ENCODE measurements at places on chromosomes 1 and 21. TPM values are rescaled to one million over a fixed set of nuclear protein-coding genes. Genes with fewer than 3 reads are reported as not detected.

The CR1 gene
- 0.26 TPM for total RNA-seq

The CCDC27 gene
- total RNA-seq: not detected

The ARV1 gene
- total RNA-seq: 4.3 TPM

The CFHR2 gene
- not detected for total RNA-seq

The TMPRSS2 gene
- total RNA-seq: not detected

The XCL2 gene
- total RNA-seq: not detected

The ATP1A2 gene
- total RNA-seq: not detected

The OR2L13 gene
- total RNA-seq: not detected

The HES2 gene
- total RNA-seq: 0.59 TPM

The OR2AK2 gene
- not detected for total RNA-seq

The ANGPTL3 gene
- not detected for total RNA-seq

The CD1E gene
- not detected for total RNA-seq

The SPRR1A gene
- total RNA-seq: not detected

The NSL1 gene
- 69.0 TPM for total RNA-seq

The NPPA gene
- not detected for total RNA-seq

The CASQ2 gene
- not detected for total RNA-seq

The CD48 gene
- not detected for total RNA-seq

The ZNF593OS gene
- total RNA-seq: not detected

The SLC22A15 gene
- total RNA-seq: 0.74 TPM

The KCNE2 gene
- not detected for total RNA-seq

The TNFRSF18 gene
- total RNA-seq: not detected

The MROH9 gene
- total RNA-seq: not detected

The KCNT2 gene
- total RNA-seq: 0.94 TPM

The MRPL20 gene
- 55.2 TPM for total RNA-seq
